SK-N-SH (cell line): ENCODE measurements at places on chromosomes 3 and 15. TPM values are rescaled to one million over a fixed set of nuclear protein-coding genes. Genes with fewer than 3 reads are reported as not detected.

The ACOX2 gene
- polyA plus RNA-seq = 7.1 and 9.0 TPM in 2 replicates

The PAK6 gene
- polyA plus RNA-seq = 0.07 and 0.16 TPM in 2 replicates

The GOLGA6B gene
- 0.03 TPM in 1 of 2 replicates, not detected in the other for polyA plus RNA-seq

- H3K4me1 ChIP-seq = no peaks in the 10 kb centered on the region
- H3K36me3 ChIP-seq = no peaks in the 10 kb centered on the region
- H3K4me3 ChIP-seq = no peak overlapping the region
- H3K27ac ChIP-seq = peak overlapping the region; percentile 21; the same call in 1 of the 2 replicates
- DNase-seq = no peak
Observed at GRCh38 chr3:104556372-104557078, 810.2 kb upstream of the ALCAM start.

DNA sequence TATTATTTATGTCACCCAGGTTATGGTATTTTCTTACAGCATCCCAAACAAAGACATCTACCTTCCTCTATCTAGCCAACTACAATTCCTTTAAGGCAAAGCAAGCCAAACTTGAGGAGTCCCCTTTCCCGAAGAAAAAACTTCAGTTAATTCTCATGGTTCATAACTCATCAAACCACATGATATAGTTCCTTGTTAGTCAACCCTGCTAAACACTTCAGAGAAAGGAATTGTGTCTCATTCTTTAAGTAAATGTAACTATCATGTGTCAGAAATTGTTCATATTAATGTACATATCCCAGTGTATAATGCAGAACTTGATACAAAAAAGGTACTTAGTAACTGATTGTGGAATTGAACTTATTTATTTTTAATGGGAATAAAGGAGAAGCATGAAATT, 44.4 kb downstream of the ST3GAL6 start:
- H3K27me3 ChIP-seq = no peaks in the 10 kb centered on the region
- H3K36me3 ChIP-seq = peaks cover 84% of the 10 kb centered on the region
- DNase-seq = no peak
- no peak overlapping the region for H3K4me3 ChIP-seq
